Stomach (tissue), 19 donors: ENCODE measurements at places on chromosomes 6 and 20. TPM values are rescaled to one million over a fixed set of nuclear protein-coding genes. Genes with fewer than 3 reads are reported as not detected.
A peak's percentile ranks its signal among the peaks of the same experiment; 100 is the strongest.

GRCh38 chr20:56440346-56441007, 27.9 kb upstream of the RTF2 start:
- no peak overlapping the region for H3K27ac ChIP-seq
- no peaks in the 10 kb centered on the region for H3K27me3 ChIP-seq
- no peaks in the 10 kb centered on the region for H3K4me1 ChIP-seq
- DNase-seq = no peak

DNA sequence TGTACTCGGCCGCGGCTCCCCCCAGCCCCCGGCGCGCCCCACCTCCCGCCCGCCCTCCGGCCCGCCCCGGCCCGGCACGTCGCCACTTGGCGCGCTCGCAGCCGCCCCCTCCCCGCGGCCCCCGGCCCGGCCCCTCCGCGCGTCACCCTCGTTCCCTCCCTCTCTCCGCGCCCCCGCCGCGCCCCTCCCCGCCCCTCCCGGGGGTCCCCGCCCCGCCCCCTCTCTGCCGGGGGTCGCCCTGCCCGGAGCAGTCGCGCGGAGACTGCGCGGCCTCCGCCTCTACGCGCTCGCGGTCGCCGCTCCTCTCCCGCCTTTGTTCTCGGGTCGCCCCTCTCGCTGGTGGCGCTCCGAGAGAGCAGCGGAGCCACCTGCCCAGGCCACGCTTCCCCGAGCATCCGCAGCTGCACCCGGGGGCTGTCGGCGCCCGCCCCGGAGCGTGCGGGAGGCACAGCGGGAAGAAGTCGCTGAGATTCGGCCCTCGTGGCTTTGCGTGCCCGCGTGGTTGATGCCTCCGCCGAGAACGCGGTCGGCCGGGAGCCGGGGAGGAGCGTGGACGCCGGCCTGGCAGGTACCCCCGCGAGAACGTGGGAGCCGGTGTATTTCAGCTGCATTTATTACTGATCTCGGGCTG, at the start of gene PHF10:
TSS of gene PHF10 (minus strand) at position 7 of the 631 bp plus-strand sequence. CDS start 569 bp downstream, outside the sequence.
- H3K27ac ChIP-seq = peak within 1 kb of the TSS; percentile 99
- peak; percentile 55 for DNase-seq
- H3K4me1 ChIP-seq = peaks cover 45% of the 10 kb centered on the region
- H3K27me3 ChIP-seq = no peaks in the 10 kb centered on the region
- peak within 1 kb of the TSS; percentile 86 for H3K4me3 ChIP-seq

- no peak for DNase-seq
- no peak overlapping the region for H3K4me3 ChIP-seq
- no peaks in the 10 kb centered on the region for H3K27me3 ChIP-seq
- H3K36me3 ChIP-seq = no peaks in the 10 kb centered on the region
- no peak overlapping the region for H3K27ac ChIP-seq
- H3K4me1 ChIP-seq = peaks cover 10% of the 10 kb centered on the region
Observed at GRCh38 chr6:37812841-37813240, 6.7 kb upstream of the ZFAND3 start.

DNA sequence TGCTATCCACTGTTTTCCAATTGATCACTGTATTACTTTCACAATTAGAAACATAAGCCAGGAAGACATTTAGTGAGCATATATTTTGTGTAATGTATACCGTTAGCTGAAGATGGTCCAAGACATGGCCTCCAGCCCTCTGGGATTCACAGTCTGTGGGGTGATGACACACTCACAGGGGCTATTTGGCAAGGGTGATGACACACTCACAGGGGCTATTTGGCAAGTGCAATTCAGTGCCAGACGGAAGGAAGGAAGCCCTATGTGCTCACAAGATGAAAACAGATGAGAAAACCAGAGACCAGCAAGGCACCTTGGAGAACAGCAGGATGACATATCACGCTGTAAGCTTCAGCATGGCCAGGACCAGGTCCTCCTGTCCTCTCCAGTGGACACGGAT, 183.7 kb downstream of the MBOAT1 start:
- no peaks in the 10 kb centered on the region for H3K4me1 ChIP-seq
- H3K4me3 ChIP-seq = no peak overlapping the region

DNA sequence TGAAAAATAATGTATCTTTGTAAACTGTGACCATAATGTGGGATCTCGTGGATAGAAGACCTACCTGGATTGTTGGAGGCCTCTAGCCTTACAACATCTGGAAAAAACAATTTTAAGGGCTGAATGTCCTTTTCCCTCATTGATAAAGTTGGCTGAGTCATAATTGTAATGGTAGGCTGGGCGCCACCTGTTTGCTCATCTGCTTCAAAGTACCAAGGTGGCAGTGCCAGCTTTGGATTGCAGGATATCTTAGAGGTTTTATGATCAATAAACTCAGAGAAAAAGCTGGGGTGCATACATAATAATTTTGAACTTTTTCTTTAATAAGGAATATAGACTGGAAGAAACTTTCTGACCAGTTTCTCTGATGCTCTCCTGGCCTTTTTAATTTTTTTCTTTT, 653.4 kb downstream of the MMUT start:
- H3K27me3 ChIP-seq = no peaks in the 10 kb centered on the region
- H3K27ac ChIP-seq = no peak overlapping the region
- H3K4me3 ChIP-seq = no peak overlapping the region
- DNase-seq = no peak
- H3K36me3 ChIP-seq = no peaks in the 10 kb centered on the region

GRCh38 chr6:37650071-37650481, 47.6 kb downstream of the MDGA1 start:
- no peak overlapping the region for H3K27ac ChIP-seq
- peaks cover 2% of the 10 kb centered on the region for H3K36me3 ChIP-seq
- peak; percentile 75 for DNase-seq
- H3K27me3 ChIP-seq = peaks cover 20% of the 10 kb centered on the region
- H3K4me3 ChIP-seq = no peak overlapping the region

- no peaks in the 10 kb centered on the region for H3K27me3 ChIP-seq
- no peak overlapping the region for H3K4me3 ChIP-seq
- H3K27ac ChIP-seq = peak overlapping the region; percentile 55
- DNase-seq = no peak
- peaks cover 16% of the 10 kb centered on the region for H3K4me1 ChIP-seq
Observed at GRCh38 chr6:136716917-136717715, 75.2 kb downstream of the MAP3K5 start.

- H3K4me3 ChIP-seq = no peak overlapping the region
- DNase-seq = no peak
- no peaks in the 10 kb centered on the region for H3K36me3 ChIP-seq
Observed at GRCh38 chr6:33050014-33050810, 23.2 kb downstream of the HLA-DPA1 start.

- no peaks in the 10 kb centered on the region for H3K36me3 ChIP-seq
- H3K4me1 ChIP-seq = no peaks in the 10 kb centered on the region
- H3K27me3 ChIP-seq = no peaks in the 10 kb centered on the region
- DNase-seq = no peak
- H3K4me3 ChIP-seq = no peak overlapping the region
Observed at GRCh38 chr6:136446579-136447187, 103.5 kb downstream of the MAP7 start.

GRCh38 chr6:117605169-117605826, 3.0 kb upstream of the GOPC start:
- H3K27me3 ChIP-seq = no peaks in the 10 kb centered on the region
- H3K4me3 ChIP-seq = no peak overlapping the region
- no peaks in the 10 kb centered on the region for H3K36me3 ChIP-seq

DNA sequence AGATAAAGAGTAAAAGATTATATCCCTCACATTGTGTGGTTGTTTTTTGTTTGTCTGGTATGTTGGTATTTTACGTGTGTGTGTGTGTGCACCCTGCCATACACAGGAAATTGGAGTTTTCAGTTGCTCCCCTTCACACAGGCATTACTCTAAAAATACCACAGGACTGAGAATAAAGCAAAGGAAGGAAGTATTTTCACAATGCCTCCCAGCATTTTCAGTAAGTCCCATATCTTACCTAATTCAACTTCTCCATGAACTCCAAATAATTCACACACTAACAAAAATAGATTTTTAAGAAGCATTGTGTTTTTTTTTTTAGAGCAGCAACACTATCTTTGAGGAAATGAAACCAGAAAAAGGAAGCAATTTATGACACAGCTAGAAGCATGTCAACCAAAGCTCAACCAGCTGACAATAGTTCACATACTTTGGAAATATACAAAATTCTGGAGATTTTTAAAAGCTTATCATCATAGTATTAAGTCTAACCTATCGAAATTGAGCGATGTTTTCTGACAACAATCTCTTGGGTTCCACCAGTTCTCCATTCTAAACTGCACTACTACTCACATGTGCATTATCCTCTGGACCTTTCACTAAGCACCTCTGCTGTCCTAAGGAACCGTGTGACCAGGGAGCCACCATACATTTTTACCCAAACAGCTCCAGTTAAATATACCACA, 2.1 kb downstream of the UBE2J1 start:
- H3K4me3 ChIP-seq = peak overlapping the region; percentile 69
- H3K27ac ChIP-seq = peak overlapping the region; percentile 97
- peak; percentile 47 for DNase-seq
- H3K36me3 ChIP-seq = no peaks in the 10 kb centered on the region
- no peaks in the 10 kb centered on the region for H3K27me3 ChIP-seq

DNA sequence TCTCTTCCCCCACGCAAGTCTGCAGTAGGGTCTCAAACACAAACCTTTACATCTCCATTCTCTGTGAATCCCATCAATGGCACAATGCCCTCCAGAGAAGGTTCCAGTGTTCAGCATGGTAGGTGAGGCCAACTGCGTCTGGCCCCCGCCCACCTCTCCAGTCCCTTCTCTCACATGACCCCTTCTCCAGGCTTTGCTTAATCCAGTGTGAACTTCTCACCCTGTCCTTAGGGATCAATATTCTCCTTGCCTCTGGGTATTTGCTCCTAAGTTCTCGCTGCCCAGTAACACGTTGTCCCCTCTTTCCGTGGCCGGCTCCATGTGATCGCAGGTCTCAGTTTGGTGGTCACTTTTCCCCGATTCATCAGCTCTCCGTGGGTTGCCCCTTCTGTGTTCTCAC, 225.1 kb upstream of the PMEPA1 start:
- no peaks in the 10 kb centered on the region for H3K4me1 ChIP-seq
- no peaks in the 10 kb centered on the region for H3K36me3 ChIP-seq
- H3K4me3 ChIP-seq = no peak overlapping the region
- H3K27ac ChIP-seq = no peak overlapping the region

The CAPN11 gene
- not detected for total RNA-seq

The ECI2 gene
- total RNA-seq = 107 TPM

The HAO1 gene
- total RNA-seq = not detected

The EEF1A2 gene
- 64.8 TPM for total RNA-seq

The AHI1 gene
- total RNA-seq = 79.7 TPM

The SCRT2 gene
- not detected for total RNA-seq

The SEL1L2 gene
- total RNA-seq = not detected

The SDCBP2 gene
- total RNA-seq = 51.6 TPM

The ADGRF1 gene
- total RNA-seq = 1.3 TPM

The ZNF391 gene
- total RNA-seq = 0.29 TPM

The RAET1E gene
- total RNA-seq = not detected

The SLC24A3 gene
- total RNA-seq = 6.8 TPM

The WFDC9 gene
- total RNA-seq = not detected
